ENCODE measurements at places on chromosomes 4 and X.

DNA sequence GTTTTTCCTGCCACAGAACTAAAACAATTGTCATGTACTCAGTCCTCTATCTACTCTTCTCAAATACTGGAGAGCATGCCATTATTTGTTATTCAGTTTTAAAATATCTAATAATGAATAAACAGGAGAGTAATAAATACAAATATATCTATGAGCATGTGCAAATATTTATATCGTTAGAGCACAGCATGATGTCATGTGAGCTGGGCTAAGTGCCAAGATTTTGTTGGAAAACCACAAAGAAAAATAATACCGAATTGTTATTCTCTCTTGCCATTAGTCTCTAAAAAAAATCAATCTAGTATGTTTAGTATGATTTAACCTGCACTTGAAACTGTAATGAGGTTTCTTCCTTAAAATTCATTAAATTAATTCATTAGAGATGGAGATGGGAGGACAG, 97.3 kb downstream of the DDX60 start:
- no peak for DNase-seq

DNA sequence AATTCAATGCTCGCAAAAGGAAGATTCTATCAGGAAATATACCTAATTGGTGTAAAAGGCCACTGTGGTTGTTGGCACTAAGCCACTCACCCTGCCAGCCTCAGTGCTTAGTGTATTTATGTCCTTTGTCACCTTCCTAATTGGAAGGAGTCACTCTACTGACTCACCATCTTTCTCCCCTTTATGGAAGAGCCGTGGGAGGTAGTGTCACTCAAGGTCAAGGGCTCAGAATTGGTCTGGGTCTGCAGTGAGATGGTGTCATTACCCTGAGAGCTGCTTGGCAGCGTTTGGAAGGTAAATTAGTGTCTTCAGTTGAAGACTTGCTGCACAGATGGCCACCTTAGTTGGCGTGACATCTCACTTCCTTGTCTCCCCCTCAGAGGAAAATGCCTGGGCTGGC, 41.7 kb upstream of the CDKN2AIP start:
- no peak for DNase-seq

DNA sequence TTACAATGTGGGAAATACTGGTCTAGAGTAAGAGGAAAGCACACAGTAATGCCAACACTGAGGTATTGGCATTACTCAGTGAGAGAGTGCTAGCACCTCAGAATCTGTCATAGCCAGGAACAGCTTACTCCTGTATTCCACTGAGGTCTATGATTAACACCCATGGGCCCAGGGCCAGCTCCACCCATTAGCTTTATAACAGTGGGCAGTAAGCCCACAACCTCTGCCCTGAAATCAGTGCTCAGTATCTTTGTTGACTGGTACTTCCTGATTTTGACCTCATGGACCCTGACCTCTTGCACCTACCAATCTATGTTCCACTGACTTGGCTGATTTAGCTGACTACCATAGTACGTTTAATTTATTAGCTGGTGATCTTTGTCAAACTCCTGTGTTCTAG, 56.1 kb downstream of the LANCL3 start:
- DNase-seq, result no peak

DNA sequence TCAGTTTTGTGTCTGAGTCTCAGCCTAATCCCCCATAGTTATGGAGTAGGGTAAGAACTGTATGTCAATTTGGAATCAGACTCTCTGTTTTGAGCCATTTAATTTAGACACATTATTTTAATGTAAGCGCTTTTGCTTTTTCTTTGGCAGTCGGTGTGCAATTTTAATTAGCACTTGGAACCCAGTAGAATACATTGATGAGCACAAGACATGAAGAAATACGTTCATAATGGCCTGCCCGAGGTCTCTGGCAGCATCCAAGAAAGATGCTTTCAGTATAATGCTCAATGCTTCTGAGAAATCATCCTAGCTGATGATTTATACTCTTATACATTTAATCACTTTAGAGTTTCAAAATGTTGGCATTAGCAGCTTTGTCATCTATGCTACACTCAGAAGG, 8.9 kb upstream of the TAPT1 start:
- DNase-seq, result no peak

- DNase-seq, result no peak
Observed at GRCh38 chr4:53535567-53535966, 55.7 kb downstream of the LNX1 start.

GRCh38 chr4:41657561-41657960, 91.0 kb downstream of the PHOX2B start:
- no peak for DNase-seq

- no peak for DNase-seq
Observed at GRCh38 chr4:14620567-14621141, 381.6 kb upstream of the CPEB2 start.

DNA sequence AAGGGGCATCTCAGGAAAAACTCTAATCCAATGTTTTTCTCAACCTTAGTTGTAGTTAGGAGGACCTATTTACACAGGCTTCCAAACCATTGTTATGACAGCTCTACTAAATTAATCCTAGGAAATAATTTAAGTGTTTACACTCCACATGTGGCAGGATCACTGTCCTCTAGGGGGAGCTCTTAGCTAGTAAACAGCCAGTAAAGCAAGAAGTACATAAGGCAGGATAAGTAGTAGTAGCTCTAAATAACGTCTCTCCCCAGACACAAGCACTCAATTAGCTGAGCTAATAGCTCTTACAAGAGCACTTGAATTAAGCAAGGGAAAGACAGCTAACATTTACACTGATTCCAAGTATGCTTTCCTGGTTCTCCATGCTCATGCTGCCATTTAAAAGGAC, 37.3 kb downstream of the NUDT11 start:
- DNase-seq, result no peak

GRCh38 chr4:168565130-168565529, 68.3 kb downstream of the PALLD start:
- no peak for DNase-seq

DNA sequence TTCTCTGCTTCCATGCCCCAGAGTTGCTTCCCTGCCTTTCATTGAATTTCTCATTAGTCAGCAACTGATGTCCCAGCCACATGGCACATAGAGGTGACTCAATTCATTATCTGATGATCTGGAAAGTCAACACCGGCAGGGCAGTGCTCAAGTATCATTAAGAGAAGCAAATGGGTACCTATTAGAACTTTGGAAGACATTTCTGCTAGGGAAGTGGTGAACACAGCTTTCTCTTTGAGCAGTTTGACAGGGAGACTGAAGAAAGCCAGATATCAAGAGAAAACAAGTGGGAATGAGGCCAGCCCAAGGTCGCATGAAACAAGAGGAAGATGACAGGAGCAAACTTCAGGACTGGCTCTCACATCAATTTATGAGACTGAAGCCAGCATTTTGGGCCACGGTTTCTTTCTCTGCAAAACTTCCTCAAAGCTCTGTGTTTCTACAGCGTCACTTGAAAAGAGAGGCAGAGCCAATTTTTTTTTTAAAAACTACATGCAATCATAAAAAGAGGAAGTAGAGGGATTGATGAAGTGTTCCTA, 108.3 kb upstream of the RPS6KA3 start:
- no peak for DNase-seq

- peak; percentile 4 for DNase-seq
Observed at GRCh38 chr4:82560853-82561785, 669 bp downstream of the TMEM150C start.

- DNase-seq, result no peak
Observed at GRCh38 chr4:114727461-114727860, 128.9 kb downstream of the UGT8 start.

DNA sequence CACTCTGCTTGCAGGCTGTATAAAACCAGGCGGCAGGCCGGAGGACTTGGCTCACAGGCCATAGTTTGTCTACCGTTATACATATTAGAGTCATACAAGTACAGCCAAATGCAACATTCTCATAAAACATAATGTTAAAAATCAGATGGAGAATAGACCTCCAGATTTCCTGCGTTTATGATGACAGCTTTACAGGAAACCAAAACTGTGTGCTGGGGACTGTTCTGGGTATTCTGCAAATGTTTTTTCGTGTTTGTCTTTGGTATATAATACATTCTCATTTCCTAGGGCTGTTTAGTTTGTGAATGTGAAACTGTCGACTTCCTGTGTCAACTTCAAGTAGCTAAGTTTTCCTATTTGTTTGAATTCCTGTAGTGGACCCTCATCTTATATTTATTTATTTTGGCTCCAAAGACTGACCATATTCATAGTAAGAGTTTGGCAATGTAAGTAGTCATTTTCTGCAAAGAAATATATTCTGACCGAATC, 79.5 kb upstream of the FAM9C start:
- no peak for DNase-seq

All from stimulated activated CD4-positive, alpha-beta T cell treated with anti-CD3 and anti-CD28 coated beads, Interleukin-4, amount 100 ng/mL, for 1 hour (primary cell).